ENCODE measurements at places on chromosomes 7 and 10.

DNA sequence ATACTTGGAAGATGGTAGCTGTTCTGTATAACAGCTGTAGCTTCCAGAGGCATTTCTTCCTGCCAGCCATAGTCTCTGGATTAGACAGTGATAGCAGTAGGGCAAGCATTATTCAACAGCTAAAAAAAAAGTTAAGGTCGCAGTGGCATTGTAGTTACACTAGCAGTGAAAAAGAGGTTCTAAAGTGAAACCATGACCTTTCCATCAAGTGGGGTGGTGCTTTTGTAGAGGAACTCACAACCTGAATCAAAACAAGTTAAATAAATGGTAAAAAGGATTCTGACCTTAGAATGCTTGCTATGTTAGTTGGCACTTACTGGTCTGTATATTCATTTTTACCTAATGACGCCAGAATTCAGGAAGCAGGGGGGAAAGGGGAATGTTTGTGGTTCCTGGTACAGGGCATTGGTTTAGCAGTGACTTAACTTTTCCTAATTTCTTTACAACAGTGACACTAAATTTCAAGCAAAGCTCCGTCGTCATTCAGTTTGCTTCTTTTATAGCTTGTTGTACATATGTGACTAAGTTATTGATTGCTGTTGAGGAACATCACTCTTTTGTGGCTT lies 55.0 kb downstream of the GBF1 start:
- no peak for DNase-seq

DNA sequence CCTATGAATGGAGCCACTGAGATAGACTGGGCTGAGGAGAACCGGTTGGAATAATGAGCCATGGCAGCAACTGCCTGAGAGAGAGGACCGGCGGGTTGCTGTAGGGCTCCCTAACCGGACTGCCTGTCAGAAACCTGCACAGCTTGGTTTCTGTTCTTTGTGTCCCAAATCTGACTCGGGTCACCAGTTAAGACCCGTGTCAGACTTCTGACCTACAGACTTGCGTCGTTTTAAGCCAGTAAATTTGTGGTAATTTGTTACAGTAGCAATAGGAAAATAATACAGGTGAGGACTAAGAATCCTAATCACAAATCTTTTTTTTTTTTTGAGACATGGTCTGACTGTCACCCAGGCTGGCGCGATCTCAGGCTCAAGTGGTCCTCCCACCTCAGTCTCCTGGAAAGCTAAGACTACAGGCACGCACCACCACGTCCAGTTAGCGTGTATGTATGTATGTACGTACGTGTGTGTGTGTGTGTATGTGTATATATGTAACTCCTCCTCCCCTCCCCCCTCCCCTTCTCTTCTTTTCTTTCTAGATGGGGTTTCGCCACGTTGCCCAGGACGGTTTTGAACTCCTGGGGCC lies 672 bp upstream of the DDX56 start:
- no peak for DNase-seq

- no peak for DNase-seq
These were observed 74.3 kb downstream of the NKX6-2 start for GRCh38 chr10:132711613-132712121.

DNA sequence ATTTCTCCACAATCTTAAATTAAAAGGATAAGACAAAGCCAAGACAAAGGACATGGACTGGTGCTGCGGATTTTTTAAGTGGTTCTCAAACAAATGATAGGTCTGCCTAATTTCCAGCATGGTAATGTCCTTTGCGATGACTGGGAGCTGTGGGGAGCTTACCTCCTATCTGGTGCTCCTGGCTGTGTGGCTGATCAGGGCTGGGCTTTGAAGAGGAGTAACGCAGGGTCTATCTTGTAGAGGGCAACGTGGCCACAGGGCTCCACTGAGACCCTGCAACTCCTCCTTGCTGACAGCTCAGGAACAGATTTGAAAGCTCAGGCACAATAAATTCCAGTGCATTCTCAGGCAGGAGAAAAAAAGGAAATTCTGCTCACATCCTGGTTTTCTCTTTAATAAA lies 103.1 kb upstream of the SFMBT2 start:
- no peak for DNase-seq

GRCh38 chr7:30548845-30549244 lies 44.2 kb upstream of the GGCT start:
- peak; percentile 81 for DNase-seq

DNA sequence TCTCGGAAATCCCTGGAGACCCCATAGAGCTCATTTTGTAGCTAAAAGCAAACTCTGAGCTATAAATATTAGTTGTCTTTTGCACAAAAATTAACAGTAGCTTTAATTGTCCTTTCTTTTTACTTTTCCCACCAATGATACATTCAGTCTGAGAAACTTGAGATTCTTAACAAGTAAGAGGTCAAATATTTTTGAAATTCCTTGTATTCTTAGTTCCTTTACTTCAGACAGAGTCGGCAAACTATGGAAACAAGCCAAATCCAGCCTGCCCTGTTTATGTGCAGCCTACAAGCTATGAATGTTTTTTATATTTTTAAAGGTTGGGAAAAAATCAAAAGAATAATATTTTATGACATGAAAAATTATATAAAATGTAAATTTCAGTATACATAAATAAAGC lies 146.6 kb downstream of the CTNNA3 start:
- no peak for DNase-seq

GRCh38 chr7:79520543-79520942 lies 67.1 kb upstream of the MAGI2 start:
- DNase-seq = no peak

DNA sequence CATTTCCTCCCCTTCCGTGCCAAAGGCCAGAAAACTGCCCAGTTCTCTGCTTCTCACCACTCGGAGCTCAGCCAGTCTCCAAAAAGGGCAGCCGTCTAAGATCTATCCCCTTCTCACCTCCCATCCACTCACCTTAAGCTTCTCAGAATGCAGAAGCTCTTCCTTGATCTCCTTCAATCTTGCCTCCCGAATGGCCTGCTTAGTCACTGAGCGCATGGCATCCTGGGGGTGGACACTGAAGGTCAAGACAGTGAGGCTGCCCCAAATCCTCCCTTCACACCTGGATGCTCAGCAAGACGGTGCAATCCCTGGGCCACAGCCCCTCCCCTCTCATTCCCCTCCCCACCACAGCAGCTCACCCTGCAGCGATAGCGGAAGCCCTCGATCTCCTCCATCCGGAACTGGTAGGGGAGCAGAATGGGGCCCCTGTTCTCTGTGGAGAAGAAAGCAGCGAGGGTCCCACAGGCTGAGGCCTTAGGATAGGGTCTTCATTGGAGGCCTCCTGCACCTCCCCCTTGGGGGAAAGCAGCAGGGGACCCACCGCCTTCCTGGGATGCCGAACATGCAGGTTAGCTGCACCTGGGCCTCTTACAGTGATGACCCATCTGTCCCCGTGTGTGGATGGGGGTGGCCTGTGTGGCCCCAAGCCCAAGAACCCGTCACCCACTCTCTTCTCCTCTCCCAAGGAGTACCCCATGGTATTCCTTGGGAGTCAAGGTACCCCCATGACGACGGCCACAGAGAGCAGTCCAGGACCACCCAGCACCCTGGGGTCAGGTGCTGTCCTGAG lies 4.7 kb downstream of the DDX56 start:
- no peak for DNase-seq

DNA sequence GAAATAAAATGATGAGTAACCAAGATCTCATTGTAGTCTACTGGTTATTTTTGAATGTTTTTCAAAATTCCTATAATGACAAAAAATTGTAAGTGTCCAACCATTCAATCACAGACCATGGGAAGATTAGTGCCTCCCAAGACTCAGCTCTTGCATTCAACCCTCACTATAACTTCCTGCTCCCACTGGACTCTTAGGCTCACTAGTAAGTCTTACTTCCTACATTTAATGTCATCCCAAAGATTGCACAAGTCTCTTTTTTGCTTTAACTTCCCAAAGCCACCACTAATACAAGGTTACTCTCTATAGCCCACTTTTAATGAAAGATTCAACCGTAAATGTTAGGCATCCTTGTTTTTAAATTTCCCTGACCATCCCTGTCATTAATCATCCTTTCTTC lies 111.9 kb upstream of the NRBF2 start:
- DNase-seq = no peak

- no peak for DNase-seq
These were observed 28.5 kb downstream of the GET4 start for GRCh38 chr7:904847-905246.

GRCh38 chr7:150428671-150429451 lies 21.6 kb upstream of the GIMAP8 start:
- DNase-seq = peak; percentile 92

DNA sequence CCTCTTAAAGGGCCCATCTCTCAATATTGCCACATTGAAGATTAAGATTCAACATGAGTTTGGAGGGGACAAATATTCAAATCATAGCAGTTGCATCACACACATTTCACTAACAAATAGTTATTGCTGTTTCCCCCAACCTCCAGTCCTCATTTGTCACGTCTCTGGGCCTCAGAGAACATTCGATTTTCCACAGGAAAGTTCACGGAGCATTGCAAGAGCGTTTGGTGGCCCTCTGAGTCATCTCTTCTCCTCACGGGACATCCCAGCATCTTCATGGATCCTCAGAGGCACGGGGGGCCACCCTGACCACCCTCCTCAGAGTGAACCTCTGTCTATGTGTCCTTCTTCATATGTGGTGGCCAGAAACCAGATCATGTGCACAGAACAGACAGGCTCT lies 50.3 kb upstream of the CHST15 start:
- no peak for DNase-seq

DNA sequence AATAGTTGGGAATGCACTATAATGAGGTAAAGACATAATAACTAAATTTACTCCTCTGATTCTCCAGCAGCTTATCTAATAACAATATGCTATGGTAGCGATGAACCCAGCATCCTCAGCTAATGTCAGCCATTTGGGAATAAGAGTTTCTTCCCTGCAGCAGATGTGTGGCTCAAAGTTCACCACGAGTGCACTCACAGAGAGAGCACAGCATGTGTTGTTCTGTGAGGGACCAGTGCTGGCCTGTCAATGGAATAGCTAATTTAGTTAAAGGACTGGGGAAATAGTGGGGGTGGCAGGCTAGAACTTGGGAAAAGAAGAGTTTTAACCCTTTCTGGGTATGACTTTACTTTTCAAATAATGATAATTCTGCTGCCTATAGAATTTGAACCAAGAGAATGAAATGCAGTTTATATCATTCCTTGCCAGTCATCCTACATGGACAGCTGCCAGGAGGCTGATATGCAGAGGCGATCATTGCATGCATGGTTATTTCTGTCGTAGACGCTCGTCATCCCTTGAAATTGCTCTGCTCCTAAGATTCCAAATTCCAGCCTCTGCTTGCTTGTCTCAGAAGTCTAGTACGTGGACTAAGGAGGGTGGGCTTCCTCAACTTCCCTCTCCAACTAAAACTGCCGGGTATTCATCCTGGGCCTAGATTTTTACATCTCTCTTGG lies 355.6 kb downstream of the RNLS start:
- no peak for DNase-seq

- DNase-seq = no peak
These were observed 776.4 kb downstream of the TYW1 start for GRCh38 chr7:67773081-67773480.

GRCh38 chr7:29090151-29090805 lies 56.1 kb downstream of the CPVL start:
- no peak for DNase-seq

- no peak for DNase-seq
These were observed 40.3 kb downstream of the RSU1 start for GRCh38 chr10:16776896-16777295.

- peak; percentile 11 for DNase-seq
These were observed 13.6 kb downstream of the TPK1 start for GRCh38 chr7:144822223-144822622.

DNA sequence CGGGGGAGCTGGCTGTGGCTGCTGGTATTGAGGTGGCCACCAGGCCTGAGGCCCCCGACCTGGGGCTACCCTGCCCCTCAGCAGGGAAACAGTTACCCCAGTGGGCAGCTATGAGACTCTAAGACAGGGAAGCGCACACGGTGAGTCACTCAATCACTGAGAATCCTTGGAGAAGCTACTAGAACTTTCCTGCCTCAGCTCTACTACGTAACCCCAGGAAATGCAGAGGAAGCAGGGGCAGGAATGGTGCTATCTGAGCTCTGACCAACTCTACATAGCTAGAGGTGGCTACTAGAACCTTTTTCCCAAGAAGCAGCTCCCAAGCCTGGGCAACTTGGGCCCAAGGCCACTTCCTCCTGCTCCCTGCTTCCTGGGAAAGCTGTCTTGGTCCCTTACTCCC lies 11.8 kb downstream of the DNAJB12 start:
- no peak for DNase-seq

GRCh38 chr10:21895932-21896331 lies 107.6 kb downstream of the DNAJC1 start:
- no peak for DNase-seq

DNA sequence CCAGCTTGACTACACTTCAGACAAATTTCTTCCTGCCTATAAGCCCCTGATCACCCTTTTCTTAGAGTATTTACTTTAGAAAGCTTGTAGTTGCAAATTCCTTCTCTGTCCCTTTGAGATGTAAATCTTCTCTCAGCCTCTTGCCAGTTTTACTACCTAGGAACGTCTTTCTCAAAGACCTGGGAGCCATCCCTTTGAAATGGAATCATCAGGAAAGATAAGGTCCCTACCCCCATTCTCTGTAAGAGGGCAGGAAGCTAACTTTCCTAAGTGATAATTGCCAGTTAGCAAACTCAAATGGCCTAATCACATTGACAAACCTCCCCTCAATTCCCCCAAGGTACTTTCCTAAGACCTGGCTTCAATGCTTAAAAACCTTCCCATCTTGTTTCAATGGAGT lies 304.5 kb downstream of the MDFIC start:
- no peak for DNase-seq

DNA sequence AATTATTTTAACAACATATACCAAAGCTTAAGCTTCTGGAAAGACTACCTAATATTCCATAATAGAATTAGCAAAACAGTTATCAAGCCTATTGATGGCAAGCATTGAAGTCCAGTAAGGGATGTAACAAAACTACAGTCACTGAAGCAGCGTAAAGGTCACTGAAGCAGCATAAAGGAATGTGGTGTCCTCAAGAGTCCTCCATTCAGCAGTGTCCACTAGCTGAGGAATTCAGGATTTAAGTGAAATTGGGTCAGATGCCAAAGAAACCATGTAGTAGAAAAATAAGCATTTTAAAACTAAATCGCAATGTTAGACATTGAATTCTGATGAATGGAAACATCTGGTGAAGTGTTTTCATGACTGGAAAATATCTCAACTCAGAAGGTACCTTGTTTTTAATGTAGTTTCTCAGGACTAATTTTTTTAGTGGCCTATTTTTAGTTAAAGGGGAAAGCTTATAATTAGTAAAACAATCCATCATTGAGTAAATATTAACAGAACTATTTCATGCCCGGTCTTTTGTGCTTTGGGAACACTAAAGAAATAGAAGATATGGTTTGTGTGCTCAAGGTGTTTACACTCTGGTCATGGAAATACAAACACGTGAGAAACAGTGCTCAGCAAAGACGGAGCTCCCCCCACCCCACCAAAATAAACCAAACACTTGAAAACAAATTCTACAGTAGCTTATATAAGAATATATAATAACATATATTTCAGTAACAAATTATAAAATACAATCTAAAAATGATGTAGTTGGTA lies 121.4 kb downstream of the CDK14 start:
- peak; percentile 75 for DNase-seq

DNA sequence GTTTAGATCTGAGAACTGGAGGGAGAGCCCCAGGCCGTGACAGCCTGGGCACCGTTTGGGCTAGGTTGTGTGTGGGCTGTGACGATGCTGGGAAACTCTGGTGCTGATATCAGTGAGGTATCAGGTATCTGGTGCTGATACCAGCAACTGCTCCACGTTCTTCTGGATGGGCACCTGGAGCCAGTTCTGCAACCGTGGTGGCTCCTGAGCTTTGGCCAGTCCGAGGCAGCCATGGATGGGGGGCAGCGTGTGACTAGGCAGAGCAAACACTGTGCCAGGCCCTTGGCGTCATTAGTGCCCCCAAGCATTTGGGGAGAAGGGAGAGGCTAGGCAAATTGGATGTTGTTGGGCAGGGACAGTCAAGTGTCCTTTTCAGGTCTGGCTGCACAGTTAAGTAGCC lies 57.9 kb downstream of the ZNF467 start:
- DNase-seq = no peak

Data from NCI-H146 (cell line).